Activated CD8-positive, alpha-beta memory T cell treated with anti-CD3 and anti-CD28 coated beads for 4 hours (primary cell): ENCODE measurements at places on chromosomes 11 and 22.

DNA sequence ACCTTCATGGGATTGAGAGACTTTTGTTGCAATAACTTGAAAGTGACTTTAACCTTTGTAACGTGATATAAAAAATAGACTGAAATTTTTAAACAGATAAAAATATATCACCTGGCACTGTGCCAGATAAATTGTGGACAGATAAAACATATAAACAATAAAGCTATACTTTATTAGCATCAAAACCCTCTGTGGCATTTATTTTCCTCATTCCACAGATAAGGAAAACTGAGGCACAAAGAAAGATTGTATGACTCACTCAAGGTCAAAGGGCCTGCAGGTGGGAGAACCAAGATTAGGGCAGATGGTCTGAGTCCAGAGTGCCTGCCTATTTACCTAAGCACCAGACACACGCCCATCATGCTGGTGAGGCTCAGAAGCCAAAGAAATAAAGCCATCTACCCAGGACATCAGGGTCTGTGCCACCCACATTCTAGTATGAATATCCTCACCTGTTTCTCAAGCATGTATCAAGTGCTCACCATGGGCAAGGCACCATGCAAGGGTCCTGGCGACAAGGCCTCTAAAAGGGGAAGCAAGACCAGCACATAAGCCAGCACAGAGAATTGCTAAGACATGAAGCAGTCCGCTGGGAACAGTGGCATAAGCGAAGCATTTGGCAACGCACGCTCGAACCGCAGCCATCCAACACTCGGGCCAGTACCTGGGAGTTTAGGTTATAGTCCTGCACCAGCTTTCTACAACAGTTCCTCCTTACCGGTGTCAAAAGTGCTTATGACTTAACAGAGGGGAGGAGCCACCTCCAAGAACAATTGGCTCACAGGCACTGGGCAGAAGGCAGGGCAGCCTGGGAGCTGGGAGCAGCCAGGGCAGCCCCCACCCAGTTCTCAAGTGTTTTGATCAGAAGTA is 17.6 kb downstream of the MYH9 start:
- DNase-seq, result no peak

DNA sequence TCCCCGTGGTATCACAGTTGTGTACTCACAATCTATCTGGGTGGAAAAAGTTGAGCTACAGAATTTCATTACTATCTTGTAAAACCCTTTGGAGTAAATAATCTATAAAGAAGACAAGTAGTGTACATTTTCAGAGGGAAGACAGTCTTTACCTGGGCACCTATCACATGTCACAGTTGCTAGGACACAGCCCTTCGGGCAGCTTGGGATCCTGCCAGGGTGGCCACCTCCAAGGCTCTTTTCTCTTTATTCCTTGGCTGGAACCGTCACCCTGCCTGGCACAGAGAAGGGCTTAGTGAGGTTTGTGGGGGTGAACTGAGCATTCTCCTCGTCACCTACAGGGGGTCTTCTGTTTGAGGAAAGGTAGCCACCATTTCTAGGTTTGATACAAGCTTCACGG is 23.6 kb downstream of the LRRC74B start:
- DNase-seq, result no peak

GRCh38 chr11:113674397-113674685 is 31.8 kb downstream of the TMPRSS5 start:
- no peak for DNase-seq

DNA sequence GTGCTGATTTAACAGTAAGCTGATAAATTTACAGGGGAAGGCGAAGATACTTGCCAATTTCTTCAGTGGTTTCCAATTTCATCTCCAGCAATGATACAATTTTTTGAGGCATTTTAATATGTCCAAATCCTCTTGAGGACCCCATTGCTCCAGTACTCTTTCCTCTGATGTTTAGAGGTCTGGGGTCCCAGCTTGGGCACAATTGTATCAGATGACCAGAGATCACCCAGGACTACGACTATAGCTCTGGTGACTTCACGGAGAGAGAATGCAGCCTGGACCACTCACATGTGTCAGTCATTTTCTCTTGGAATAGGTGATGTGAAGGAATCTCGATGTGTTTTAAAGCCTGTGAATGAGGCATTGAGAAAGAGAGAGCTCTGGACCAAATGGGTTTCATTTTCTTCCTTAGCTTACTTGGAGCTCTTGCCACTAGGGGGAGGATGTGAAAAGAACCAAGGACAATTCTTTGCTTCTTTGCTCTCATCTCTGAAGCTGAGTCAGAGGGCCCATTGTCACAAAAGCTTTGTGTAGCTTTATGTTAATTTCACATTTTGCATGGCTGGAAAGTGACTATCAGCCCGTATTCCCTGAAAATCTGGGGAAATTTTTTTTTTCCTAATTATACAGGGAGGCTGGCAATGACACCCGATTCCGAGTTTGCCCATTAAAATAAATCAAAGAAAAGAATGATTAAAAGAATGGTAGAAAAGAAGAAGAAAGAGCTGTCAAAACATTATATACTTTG is 6.7 kb upstream of the CCDC90B start:
- DNase-seq, result no peak
